ENCODE measurements at places on chromosomes 7 and 10.

GRCh38 chr10:94358480-94358879 lies 4.3 kb downstream of the NOC3L start:
- no peak for DNase-seq

- no peak for DNase-seq
Measured at GRCh38 chr7:6430271-6430940, 17.3 kb downstream of the DAGLB start.

DNA sequence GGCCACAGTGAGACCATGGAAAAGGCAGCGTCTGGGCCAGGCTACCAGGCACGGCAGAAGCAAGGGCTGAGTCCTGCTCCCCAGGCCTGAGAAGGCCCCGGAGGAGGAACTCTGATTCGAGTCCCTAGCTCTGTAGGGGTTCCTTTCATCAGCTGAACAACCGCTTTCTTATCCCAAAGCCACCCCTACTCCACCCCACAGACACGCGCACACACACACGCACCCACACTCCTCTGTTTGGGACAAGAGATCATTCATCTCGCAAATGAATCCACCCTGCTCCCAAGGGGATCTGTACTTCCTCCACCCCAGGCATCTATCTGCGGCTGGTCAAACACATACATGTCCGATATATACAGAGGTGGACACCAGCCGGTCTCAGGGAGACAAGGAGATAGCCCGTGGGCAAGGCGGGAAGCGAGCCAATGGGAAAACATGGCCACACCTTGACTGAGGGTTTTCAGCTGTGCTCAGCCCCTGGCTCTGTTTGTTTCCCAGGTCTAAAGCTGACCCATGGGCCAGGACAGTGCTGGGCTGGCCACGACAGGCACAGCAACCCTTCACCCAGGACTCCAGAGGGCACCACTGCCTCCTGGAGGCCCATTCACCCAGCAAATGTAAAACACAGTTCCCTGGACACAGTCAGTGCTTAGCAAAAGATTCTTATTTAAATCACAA lies 7.3 kb downstream of the ZCCHC24 start:
- no peak for DNase-seq

GRCh38 chr10:22681783-22682183 lies 32.6 kb downstream of the PIP4K2A start:
- no peak for DNase-seq

GRCh38 chr10:119737823-119738222 lies 12.0 kb downstream of the INPP5F start:
- DNase-seq, result no peak

- DNase-seq, result no peak
Measured at GRCh38 chr10:121899727-121900126, 28.1 kb downstream of the ATE1 start.

DNA sequence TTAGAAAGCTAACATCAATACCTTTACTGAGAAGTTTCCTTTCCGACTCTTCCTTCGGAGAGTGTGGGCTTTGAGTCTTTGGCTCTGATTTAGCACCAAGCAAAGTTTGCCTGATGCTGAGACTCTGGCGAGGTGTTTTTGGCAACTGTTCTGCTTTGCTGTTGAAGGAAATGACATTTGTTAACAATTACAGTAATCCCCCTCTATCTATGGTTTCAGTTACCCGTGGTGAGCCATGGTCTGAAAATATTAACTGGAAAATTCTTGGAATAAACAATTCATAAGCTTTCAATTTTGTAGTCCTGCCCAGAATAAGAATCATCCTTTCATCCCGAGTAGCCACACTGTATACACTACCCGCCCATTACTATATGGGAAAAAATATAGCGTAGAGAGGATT lies 126.3 kb downstream of the ARHGAP21 start:
- DNase-seq, result no peak

DNA sequence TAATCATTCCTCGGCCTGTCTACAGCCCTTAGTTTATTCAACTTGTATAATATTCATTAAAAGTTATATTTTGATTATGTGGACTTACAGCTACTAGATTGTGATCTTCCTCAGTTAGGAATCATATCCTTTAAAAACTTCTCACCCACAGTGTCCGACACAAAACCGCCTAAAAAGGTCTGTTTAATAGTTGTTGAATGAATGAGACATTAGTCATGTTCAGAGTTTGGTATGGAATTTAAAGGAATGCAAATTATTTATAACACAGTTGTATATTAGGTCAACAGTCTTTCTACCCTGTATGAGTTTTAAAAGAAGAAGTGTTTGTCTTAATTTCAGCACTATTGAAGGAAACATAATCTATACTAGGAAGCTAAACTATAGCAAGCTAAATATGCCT lies 390.0 kb downstream of the ARL4A start:
- DNase-seq, result no peak

DNA sequence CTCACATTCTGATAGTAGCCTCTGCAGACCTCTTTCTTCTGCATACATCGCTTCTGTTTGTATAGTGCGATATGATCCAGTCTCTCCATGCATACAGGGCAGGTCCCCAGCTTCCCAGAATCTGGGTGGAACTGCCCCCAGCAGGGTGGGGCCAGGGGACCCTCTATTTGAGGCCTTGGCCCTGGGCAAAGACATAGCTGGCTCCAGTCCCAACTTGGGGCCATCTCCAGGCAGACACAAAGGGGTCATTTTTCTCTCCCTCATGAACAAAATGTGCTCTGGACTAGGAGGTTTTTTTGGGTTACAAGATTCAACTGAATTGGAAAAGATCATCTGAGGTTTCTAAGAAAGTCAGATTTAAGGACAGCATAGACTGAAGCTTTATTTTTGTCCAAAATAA lies 21.1 kb upstream of the HSPA12A start:
- DNase-seq, result no peak

GRCh38 chr7:139902436-139903102 lies 73.5 kb downstream of the TBXAS1 start:
- no peak for DNase-seq

GRCh38 chr10:129448086-129448485 lies 19.0 kb upstream of the MGMT start:
- DNase-seq, result no peak

- no peak for DNase-seq
Measured at GRCh38 chr7:31478018-31478417, 35.9 kb upstream of the ITPRID1 start.

- no peak for DNase-seq
Measured at GRCh38 chr10:62390497-62391176, 16.5 kb downstream of the ZNF365 start.

GRCh38 chr10:132326925-132327324 lies 5.1 kb upstream of the LRRC27 start:
- no peak for DNase-seq

- DNase-seq, result no peak
Measured at GRCh38 chr7:141585592-141586510, 34.6 kb downstream of the AGK start.

GRCh38 chr10:112491144-112491543 lies 44.1 kb downstream of the VTI1A start:
- DNase-seq, result no peak

GRCh38 chr7:79376299-79377025 lies 77.0 kb downstream of the MAGI2 start:
- no peak for DNase-seq

GRCh38 chr7:157537056-157537455 lies 200.3 kb downstream of the DNAJB6 start:
- peak; percentile 52 for DNase-seq

- no peak for DNase-seq
Measured at GRCh38 chr10:94011296-94011695, 17.6 kb downstream of the PLCE1 start.

- DNase-seq, result no peak
Measured at GRCh38 chr7:41956705-41957104, 253.8 kb upstream of the INHBA start.

DNA sequence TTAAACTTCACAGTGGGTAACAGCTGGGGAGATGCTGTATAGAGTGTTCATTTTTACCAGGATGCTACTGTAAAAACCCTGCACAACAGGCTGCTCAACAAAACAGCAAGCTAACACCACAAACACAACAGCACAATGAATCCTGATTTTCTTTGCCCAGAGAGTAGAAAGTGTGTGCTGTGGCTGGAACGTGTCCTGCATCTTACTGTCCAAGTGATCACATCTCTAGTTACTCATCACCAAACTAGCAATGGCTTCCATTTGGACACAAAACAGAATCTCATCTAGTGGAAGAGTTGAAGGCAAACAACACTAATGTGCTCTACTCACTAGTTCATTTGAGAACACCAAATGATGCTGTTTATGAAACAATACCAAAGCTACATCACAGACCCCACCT lies 121.2 kb downstream of the SLC25A13 start:
- no peak for DNase-seq

- DNase-seq, result no peak
Measured at GRCh38 chr7:92729172-92729571, 107.2 kb downstream of the CDK6 start.

DNA sequence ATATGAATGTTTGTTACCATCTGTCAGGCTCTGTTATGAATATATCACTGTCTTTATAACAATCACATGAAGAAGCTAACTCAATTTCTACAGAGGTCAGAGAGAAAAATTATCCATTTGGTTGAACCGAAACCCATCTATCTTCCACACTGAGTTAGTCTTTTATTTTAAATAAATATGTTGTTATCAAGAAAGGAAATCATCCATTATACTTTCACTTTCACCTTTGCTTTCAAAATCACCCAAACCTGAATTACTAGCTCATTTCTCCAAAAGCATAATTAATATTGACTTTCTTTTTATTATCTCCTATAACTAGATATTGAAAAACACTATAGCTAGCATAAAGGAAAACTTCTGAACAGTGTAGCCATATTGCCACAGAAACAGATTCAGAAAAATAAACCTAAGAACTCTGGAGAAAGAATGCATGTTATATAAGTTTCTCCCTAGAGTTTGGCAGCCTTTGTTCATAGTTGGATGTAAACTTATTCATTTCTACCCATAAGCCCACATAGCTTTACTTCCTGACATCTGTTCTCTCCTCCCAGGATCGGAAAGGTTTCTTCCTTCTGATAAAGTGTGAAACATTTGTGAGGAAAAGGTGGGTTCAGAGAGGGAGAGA lies 66.0 kb downstream of the NPSR1 start:
- no peak for DNase-seq

DNA sequence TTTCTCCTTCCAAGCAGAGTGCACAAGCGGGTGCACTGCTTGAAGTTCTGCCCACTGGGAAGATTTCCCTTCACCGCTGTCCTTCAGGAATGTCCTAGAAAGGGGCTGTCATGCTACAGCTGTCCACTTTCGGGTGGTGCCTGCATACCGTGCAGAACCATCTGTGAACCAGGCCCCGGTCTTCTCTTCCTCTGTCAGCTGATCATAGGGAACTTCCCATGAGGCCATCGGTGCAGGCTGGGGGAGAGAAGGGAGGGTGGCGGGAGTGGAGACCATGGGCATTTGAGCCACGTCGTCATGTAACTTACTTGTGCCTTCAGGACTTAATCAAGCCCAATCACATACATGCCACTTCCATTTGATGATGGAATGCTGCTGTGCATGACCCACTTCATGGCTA lies 111.6 kb downstream of the NKX6-2 start:
- DNase-seq, result no peak

DNA sequence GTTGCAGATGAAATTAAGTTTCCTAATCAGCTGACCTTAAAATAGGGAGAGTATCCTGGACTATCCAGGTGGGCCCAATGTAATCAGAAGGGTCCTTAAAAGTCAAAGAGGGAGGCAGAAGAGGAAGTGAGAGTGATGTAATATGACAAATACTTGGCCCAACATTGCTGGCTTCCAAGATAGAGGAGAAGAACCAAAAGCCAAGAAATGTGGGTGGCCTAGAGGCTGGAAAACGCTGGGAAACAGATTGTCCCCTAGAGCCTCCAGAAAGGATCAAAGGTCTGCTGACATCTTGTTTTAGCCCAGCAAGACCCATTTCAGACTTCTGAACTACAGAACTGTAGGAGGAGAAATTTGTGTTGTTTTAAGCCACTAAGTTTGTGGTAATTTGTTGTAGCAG lies 79.7 kb upstream of the NOBOX start:
- DNase-seq, result no peak

DNA sequence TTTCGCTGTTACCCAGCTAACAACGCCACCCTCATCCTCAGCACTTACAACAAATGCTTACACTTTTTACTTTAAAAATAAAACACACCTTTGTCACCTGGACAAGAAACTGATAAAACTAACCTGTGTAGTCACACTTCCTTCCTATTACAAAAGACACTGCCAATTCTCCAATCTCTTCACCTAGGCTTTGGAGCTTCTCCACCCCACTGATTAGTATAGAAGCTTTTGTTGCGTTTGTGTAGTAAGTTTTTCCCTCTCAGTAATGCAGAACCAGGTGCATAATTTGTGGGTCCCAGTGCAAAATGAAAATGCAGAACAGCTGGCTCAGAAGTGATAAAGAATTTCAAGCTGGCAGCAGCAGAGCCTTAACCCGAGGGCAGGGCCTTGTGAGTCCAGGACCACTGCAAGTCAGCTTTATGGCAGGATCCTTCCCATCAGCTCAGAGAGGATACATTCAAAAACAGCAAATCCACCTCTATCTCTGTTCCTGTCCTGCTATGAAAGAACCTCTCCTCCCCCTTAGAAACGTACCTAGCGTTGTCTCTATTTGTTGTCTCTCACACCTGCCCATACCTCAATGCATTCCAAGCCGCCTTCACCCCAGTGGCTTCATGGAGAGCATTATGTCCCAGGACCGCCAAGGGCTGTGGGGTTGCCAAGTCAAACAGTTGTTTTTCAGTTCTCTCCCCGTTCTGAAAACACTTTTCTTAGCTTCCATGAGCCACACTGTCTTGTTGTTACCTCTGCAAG lies 40.3 kb upstream of the EGFR start:
- DNase-seq, result peak; percentile 52

GRCh38 chr7:11706666-11707605 lies 125.1 kb downstream of the THSD7A start:
- DNase-seq, result no peak
